ENCODE measurements at places on chromosomes 16 and 17.

DNA sequence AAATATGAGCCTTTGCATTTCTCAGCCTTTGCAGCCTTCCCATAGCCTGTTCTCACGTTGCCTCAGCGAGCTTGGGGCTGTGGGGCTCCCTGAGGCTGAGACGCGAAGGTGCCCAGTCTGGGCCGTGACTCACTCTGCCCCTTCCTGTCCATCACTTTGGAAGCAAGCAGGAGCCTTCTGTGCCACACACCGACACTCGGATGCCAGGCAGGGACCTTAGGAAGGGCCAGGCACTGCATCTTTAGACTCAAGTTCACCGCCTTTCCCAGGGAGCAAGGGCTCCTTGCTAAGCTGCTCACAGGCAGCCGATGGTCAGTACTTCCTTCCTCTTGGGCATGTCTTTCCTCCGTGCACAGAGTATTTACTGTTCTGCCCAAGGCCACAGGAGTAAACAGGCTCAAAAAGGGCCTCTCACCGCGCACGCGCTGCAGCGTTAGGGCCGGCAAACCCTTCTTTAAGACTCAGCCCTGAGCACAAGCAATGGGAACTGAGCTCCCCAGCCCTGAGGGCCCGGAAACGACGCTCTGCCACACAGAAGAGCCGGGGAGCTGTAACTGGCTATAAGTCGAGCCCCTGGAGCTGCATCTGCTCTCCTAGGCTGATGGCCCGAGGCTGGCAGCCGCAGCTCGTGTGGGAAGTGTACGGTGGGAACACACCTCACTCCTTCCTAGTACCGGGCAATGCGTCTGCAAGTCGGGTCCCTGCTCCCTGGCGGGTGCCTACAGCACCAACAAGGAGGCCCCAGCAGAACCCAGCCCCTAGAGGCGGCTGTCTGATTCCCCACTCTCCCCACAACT is 7.2 kb downstream of the TIMM22 start:
- no peak overlapping the region for H3K27ac ChIP-seq
- no peak overlapping the region for H3K4me3 ChIP-seq
- no peak for DNase-seq
- H3K27me3 ChIP-seq = no peaks in the 10 kb centered on the region
- peaks cover 22% of the 10 kb centered on the region for H3K36me3 ChIP-seq

DNA sequence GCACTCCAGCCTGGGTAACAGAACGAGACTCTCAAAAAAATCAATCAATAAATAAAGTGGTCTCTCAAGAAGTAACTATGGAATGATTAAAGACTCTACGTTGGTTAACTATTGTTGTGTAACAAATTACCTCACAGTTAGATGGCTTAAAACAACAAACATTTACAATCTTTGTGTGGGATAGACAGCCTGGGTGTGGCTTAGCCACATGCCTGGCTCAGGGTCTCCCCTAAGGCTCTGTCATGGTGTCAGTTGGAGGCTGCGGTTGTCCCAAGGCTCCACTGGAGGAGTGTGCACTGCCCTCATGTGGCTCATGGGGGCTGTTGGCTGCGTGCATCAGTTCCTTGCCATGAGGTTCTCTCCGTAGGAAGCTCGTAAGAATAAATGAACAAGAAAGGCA is 294.5 kb downstream of the SNX29 start:
- no peaks in the 10 kb centered on the region for H3K36me3 ChIP-seq
- no peak overlapping the region for H3K27ac ChIP-seq
- H3K27me3 ChIP-seq = no peaks in the 10 kb centered on the region

GRCh38 chr17:29572691-29573557 is 4.4 kb downstream of the TP53I13 start:
- H3K4me3 ChIP-seq = no peak overlapping the region
- peaks cover 26% of the 10 kb centered on the region for H3K4me1 ChIP-seq
- no peaks in the 10 kb centered on the region for H3K36me3 ChIP-seq
- no peak overlapping the region for H3K27ac ChIP-seq
- no peak for DNase-seq

DNA sequence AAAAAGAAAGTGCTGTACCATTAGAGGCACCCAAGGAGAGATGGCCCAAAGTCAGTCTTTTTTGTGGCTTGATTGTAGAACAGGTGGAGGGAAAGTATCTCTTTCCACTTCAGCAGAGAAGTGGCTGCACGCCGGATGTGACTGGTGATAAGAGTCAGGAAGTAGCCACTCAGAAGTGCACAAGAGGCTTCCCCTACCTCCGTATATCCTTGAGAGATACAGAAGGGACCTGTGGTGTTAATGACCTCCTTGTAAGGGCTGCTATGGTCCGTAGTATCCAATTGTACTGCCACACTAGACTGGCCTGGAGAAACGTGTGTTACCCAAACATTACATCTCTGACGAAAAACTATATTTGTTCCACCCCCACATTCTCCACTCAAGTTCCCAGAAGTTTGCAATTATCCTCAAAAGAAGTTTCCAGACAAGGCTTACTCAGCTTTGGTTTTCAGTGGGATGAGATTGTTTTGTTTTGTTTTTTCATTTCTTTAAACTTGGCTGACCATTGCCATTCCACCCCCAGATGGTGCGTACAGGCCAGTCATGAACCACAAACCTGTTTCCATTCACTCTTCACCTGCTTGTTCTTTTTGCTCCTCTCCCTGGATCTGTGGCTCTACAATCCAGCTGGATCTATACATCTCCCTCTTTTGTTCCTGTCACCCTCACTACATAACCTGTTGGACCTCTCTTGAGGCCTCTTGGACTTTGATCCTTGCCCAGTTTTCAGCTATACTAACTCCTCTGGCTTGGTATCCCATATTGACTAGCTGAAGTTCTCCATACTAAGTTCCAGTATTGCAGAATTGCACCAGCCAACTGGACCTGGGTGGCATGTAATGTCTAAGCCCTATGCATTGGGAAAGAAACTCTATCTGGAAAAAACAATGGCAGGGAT is 20.7 kb upstream of the MED13 start:
- H3K4me1 ChIP-seq = peaks cover 8% of the 10 kb centered on the region
- peak overlapping the region; percentile 6 for H3K27ac ChIP-seq
- H3K27me3 ChIP-seq = no peaks in the 10 kb centered on the region

DNA sequence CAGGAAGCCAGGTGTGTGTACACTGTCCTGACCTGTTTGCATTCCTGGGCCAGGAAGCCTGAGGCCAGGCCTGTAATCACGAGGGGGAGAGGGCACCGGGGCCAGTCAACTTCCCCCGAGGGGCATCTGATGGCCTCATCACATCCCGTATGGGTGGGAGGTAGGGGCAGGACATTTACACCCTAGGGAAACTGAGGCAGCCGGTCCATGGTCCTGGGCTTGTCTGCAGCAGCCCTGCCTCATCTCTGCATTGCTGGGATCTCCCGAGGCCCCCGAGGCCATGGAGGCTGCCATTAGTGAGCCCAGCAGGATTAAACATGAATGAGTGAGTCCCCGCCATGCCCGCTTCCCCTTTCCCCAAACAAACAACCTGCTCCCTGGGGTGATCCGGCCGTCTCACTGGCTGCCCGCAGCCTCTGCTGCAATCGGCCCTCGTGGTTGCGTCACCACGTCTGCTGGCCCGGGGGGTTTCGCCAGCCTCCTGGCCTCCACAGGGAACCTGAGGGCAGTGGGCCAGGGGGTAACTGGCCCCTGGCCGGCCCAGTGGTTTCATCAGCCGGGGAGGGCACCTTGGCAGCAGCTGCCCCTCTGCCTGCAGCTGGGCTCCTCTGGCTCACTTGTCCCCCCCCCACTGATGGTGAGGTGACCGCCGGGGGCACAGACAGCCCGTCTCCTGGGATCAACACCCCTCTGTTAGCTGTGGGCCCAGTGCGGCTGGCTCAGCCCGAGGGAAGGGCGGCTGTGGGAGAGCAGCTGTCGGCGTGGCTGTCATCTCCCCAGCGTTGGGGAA is 88.3 kb upstream of the GSE1 start:
- H3K27me3 ChIP-seq = no peaks in the 10 kb centered on the region
- H3K4me1 ChIP-seq = peaks cover 18% of the 10 kb centered on the region
- no peak overlapping the region for H3K4me3 ChIP-seq
- DNase-seq = peak; percentile 10
- no peak overlapping the region for H3K27ac ChIP-seq
- no peaks in the 10 kb centered on the region for H3K36me3 ChIP-seq

GRCh38 chr16:56851671-56852400 is 13.2 kb upstream of the SLC12A3 start:
- H3K36me3 ChIP-seq = no peaks in the 10 kb centered on the region
- no peak overlapping the region for H3K27ac ChIP-seq
- no peak for DNase-seq
- H3K4me3 ChIP-seq = no peak overlapping the region
- peaks cover 41% of the 10 kb centered on the region for H3K4me1 ChIP-seq

- no peak overlapping the region for H3K27ac ChIP-seq
- H3K36me3 ChIP-seq = no peaks in the 10 kb centered on the region
- no peaks in the 10 kb centered on the region for H3K4me1 ChIP-seq
Measured at GRCh38 chr16:82055728-82056549, 20.9 kb downstream of the HSD17B2 start.

All from astrocyte (in vitro differentiated cells and primary cell).